A549 treated with CpdA at 1 μM for 4 hours (cell line): ENCODE measurements at places on chromosomes 2 and 18. TPM values are rescaled to one million over a fixed set of nuclear protein-coding genes. Genes with fewer than 3 reads are reported as not detected.

Gene OBSL1
- total RNA-seq, result 19.6 to 26.1 TPM (median 22.5 TPM) in 5 replicates

Gene BCL2
- 0.52 to 0.73 TPM (median 0.58 TPM) in 5 replicates for total RNA-seq

Gene HOXD3
- 0.15 to 0.35 TPM (median 0.27 TPM) in 4 of 5 replicates, not detected in the other for total RNA-seq

Gene CENPA
- 45.4 to 62.8 TPM (median 52.8 TPM) in 5 replicates for total RNA-seq

Gene SERPINB13
- total RNA-seq, result not detected in 5 replicates

Gene NT5DC4
- 0.49 TPM in 1 of 5 replicates, not detected in the others for total RNA-seq

Gene MAL
- total RNA-seq, result 0.10 to 0.14 TPM in 2 of 5 replicates, not detected in the others

Gene KDM3A
- total RNA-seq, result 24.1 to 39.9 TPM (median 31.4 TPM) in 5 replicates

Gene ACADL
- 0.03 to 0.07 TPM (median 0.06 TPM) in 4 of 5 replicates, not detected in the other for total RNA-seq

Gene DSG1
- total RNA-seq, result not detected in 5 replicates
